T-helper 17 cell (primary cell): ENCODE measurements at places on chromosomes 11 and 22.

DNA sequence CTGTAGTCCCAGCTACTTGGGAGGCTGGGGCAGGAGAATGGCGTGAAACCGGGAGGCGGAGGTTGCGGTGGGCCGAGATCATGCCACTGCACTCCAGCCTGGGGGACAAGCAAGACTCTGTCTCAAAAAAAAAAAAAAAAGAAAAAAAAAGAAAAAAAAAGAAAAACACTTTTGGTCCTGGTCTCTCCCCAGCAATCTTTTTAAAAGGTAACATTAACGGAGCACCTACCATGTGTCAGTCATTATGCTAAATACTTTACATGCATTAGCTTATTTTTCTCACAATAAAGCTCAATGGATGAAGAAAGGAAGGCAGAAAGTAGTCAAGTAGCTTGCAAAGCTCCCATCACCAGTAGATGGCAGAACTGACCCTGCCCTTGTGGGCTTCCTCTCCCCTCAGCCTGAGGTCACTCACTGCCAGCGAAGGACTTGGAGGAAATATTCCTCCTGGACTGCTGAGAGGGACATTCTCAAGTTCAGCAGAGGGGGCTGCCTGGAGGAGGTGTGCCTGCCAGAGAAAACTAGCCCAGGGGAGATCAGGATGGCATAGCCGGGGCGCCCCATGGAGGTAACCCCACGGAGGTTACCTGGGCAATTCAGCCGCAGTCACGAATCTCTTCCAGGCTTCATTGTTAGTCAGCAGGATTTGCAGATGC, 15.5 kb downstream of the APOL3 start:
- DNase-seq = no peak

DNA sequence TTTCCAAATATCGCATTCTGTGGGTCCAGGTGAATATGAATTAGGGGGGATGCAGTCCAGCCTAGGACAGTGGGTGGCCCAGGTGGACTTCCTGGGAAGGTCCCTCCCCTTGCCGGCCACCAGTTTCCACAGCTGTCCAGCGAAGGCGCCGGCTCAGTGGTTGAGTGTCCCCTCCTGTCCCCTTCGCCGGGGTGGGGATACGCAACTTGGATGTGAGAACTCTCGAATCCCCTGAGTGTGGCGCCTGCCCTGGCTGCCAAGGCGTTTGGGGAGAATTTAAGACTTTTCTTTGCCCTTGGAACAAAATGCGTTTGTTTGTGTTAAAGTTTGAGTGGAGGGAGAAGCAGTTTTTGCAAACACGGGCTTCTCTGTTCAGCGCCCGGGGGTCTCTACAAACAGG, 123.7 kb downstream of the KCNQ1OT1 start:
- peak; percentile 3 for DNase-seq

DNA sequence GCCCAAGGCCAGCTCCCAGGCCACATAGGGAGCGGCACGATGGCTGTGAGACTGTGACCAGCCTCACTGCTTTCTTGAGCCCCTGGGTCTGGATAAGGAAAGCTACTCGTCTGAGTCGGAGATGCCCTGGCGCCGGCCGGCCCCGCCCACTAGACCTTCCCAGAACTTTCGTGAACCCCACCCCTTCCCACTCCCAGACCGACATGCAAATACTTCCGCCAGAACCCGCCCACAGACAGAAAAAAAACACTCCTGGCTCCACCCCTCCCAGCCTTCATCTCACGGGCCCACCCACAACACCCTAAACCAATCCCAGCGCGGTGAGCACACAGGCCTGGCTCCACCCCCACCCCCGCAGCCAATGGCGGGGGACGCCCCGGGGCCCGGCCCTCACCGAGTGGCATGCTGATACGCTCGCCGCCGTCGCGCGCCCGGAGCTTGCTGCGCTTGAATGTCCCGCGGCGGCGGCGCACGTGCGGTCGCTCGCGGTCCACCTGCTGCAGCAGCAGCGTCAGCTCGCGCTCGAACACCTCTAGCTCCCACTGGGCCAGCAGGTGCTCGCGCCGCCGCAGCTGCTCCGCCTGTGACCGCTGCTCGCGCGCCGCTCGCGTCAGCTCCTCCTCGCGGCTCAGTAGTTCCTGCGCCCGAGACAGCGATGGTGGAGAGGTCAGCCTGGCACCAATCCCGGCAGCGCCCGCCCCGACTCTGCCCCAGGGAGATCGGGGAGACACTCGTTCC, 7.0 kb downstream of the MAP3K11 start:
- DNase-seq = no peak

- no peak for DNase-seq
Measured at GRCh38 chr11:118922745-118923627, 2.7 kb downstream of the BCL9L start.

GRCh38 chr22:17536269-17536668, 27.0 kb upstream of the SLC25A18 start:
- no peak for DNase-seq

- no peak for DNase-seq
Measured at GRCh38 chr11:2835296-2835695, 50.3 kb downstream of the CDKN1C start.

DNA sequence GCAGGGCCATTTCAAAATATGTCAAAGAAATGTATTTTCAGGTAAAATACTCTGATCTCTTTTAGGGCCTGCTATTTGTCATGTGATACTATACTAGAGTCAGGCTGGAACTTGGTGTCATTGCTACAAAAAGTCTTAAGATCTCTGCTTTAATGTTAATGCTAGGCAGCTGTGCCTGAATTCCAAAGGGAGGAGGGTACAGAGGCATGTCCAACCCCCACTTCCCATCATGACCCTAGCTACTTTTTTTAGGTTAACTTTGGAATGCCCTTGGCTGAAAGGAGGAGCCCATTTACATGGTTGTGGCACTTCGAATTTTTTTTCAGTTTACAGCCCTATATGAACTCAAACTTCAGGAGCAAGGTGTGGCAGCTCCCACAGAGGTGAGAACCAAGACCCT, 58.1 kb downstream of the OSBP2 start:
- DNase-seq = no peak

- DNase-seq = no peak
Measured at GRCh38 chr22:32561756-32562155, 87.1 kb downstream of the FBXO7 start.

GRCh38 chr11:68948935-68949334, 31.9 kb downstream of the MRGPRD start:
- no peak for DNase-seq

DNA sequence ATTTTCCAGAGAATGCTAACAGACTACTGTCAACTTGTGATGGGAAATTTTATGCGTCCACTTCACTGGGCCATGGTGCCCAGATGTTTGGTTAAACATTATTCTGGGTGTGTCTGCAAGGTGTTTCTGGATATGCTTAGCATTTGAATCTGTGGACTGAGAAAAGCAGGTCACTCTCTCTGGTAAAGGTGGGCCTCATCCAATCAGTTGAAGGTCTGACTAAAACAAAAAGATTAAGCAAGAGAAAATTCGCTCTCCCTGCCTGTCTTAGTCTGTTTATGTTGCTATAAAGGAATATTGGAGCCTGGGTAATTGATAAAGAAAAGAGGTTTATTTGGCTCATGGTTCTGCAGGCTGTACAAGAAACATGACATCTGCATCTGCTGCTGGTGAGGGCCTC, 32.1 kb upstream of the CD81 start:
- no peak for DNase-seq
